ENCODE measurements at places on chromosomes 1 and 21.

- no peak for DNase-seq
Observed at GRCh38 chr1:55287723-55288122, 72.6 kb upstream of the USP24 start.

DNA sequence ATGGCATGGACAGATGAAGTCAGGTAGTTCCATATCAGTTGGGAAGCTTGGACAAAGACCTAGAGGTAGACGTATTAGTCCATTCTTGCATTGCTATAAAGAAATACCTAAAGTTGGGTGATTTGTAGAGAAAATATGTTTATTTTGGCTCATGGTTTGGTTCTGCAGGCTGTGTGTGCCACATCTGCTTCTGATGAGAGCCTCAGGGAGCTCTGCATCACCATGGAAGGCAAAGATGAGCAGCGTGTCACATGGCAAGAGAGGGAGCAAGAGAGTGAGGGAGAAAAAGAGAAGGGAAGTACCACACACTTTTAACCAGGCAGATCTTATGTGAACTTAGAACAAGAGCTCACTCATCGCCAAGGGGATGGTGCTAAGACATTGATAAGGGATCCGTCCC, 9.0 kb downstream of the TSACC start:
- no peak for DNase-seq

DNA sequence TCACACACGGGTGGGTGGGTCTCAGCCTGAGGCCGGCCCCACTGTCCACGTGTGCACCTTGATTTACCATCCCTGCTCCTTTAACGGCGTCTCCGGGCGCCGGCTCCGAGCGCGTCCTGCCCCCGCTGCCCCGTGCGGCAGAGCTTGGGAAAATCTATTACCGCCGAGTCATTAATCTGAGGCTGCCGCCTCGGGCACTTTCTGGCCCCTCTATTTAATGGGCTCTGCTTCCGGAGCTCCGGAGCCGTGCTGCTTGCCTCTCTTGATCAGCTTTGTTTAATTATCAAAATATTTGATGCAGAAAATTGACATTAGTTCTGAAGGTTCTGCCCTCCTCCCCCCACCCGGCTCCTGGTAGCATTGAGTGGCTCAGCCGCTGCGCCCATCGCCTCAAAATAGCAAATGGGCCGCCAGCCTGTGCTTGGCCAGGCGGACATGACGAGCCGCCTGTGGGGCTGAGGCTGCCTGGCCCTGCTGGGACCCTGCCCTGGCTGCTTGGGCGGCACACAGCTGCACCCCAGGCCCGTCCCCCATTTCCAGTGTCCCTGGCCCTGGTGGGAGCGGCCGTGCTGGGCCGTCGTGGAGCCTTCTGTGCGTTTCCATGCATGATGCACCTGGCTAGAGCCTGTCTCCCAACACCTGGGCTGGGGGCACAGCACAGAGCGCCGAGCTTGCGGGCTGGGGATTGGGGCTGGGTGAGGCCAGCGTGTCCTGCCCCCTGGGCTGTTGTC, 81.6 kb upstream of the TTC34 start:
- DNase-seq = no peak

GRCh38 chr1:21705303-21705980, 36.3 kb upstream of the RAP1GAP start:
- no peak for DNase-seq

- DNase-seq = no peak
Observed at GRCh38 chr1:228982637-228983036, 247.4 kb downstream of the RHOU start.

- DNase-seq = no peak
Observed at GRCh38 chr1:204688776-204689175, 3.2 kb upstream of the LRRN2 start.

DNA sequence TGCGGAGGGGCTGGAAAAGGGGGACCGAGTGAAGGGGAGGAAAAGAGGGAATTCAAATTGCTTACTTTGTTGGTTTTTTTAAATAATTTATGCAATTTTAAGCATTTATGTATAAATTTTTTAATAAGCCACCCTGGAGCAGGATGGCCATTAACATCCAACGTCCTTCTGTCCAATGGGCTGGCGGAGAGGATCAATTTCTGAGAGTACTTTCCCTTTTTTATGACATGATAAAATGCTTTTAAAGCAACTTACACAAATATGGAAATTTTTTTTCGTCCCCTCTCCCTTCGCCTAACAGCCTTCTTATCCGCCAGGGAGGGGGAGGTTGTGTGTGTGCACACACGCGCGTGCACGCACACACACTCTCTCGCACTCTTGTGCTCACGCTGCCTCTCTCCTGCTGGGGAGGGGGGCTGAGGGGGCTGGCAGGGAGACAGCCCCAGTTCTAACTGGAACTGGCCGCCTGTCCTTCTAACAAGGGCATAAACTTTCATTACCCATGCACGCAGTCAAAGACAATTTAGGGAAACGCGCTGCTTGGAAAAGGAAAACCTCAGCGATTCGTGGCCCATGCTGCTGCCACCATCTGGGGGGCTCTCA, 123.2 kb downstream of the CASZ1 start:
- DNase-seq = no peak

DNA sequence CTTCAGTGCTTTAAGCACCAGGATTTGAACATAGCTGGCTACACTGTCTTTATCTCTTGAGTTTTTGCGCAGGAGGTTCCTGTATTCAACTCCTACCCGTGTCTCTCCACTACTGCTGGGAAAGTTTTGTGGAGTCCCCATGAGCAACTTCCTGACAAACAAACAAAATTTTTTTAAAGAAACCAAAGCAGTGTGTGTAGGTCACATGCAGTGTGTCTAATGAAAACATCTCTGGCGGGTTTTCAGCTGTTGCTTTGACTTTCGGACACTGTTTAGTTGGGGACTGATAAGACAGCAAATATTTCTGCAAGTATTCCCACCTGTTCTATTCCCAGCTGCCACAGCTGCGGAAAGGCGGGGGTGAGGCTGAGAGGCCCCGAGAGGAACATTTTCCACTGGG, 2.0 kb downstream of the PSEN2 start:
- no peak for DNase-seq

DNA sequence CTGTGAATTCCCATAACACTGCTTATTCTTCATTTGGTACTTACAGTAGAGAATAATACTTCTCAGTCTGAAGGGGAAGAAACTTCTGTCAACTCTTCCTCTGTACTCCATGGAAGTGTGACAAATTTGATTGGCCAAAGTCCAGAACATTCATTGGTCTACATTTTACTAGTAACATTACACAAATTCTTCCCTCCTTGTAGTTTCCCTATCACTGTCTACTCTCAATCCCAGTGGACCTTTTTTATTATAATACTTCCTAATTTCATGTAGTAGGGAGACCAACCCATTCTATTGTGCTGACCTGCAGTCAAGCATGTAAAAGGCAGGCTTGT, 74.7 kb downstream of the ALG6 start:
- no peak for DNase-seq

- DNase-seq = no peak
Observed at GRCh38 chr1:34928699-34929496, 552 bp downstream of the DLGAP3 start.

DNA sequence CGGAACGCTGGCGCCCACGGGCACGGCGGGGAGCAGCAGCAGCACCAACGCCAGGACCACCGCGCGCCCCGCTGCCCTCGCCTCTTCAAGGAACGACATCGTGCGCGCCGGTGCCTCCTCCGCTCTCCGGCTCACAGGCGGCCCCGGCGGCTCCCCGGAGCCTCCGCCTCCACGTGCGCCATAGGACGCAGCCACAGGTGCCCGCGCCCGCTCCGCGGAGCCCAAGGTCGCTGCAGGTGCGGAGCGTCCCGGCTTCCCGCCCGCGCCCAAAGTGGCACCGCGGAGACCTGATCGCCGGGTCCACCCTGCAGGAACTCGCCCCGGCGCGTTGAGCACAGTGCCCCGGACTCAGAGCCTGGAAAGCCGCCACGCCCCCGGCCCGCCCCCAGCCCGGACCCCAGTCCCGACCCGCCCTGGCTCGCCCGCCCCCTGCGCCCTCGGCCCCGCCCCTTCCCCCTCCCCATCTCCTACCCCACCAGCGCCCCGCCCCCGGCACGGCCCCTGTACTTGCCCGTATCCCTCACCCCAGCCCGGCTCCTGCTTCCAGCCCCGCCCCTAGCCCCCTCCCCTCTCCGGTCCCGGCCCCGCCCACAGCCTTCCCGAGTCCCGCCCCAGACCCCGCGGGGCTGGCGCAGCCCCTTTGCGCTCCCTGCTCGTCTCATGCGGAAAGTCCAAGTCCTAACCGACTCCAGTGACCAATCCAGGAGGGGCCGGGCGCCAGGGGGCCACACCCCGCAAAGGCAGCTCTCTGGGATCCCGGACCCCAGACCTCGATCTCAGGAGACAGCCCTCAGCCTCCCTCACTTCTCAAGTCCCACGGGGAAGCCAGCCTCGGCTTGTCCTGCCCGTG, at the start of gene MEGF6:
TSS of gene MEGF6 (minus strand) at position 339 of the 850 bp plus-strand sequence. CDS start at position 99, 240 bp downstream.
- DNase-seq = no peak

DNA sequence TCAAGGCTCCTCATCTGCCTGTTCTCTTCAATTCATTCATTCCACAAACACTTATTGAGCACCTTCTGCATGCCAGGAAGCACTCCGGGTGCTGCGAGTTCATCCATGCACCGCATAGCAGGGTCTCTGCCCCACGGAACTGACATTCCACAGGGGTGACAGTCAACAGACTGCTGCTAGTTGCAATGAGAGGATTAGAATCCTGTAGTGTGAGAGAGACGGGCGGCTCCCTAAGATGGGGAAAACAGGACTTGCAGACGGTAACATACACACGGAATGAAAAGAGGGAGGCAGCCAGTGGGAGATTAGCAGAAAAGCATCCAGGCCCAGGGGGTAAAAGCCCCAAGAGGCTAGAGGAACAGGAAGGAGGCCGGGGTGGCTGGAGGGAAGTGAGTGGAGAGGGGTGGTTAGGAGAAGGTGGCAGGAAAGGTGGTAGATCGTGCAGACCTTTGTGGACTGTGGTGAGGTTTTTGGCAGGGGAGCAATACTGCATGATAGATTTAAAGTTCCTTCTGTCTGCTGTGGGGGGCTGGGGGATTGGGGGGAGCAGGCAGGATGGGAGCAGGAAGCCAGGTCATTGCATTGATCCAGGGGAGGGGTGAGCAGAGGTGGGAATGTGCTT, 6.6 kb downstream of the TNFRSF8 start:
- no peak for DNase-seq

GRCh38 chr1:36755303-36756230, 272.9 kb upstream of the CSF3R start:
- no peak for DNase-seq

DNA sequence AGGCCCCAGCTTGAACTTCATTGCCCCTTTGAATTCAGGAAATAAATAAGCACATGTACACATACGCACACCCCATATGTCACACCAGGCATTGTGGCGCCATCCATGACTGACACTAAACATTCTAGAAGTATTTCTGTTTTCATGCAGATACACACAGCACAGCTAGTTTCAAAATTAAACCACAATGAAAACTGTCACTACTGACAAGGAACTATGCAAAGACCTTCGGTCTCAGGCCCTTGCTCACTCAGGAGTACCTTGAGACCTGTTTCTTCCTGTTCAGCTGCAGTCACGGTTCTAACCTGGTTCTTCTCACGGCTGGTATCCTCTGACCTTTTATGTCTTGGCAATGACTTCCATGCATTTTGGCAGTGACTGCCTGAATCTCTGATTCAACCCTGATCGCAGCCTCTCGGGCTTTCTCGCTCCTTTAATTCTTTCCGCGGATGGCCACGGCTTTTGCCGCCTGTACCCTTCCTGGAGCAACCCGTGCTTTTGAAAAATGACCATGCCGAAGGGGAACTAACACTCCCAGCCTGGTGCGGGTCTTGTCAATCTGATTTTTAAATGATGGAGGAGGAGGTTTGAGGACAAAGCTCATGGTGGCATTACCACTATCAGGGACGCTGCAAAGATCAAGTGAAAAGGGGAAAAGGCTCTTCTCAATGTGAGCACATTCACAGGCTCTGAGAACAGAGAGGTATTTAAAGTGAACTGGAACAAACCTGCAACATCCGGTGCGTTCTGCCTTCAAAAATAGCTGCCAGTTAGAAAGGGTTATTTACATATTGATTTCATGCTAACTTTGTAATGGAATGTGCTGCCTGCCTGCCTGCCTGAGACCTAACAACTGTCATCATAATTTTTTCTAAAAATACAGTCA, 384.6 kb downstream of the RRAGC start:
- no peak for DNase-seq

GRCh38 chr1:225911191-225912130, 12.6 kb downstream of the PYCR2 start:
- no peak for DNase-seq

- no peak for DNase-seq
Observed at GRCh38 chr1:189977184-189977583, 500.5 kb downstream of the BRINP3 start.

- DNase-seq = no peak
Observed at GRCh38 chr1:89602871-89603404, 30.0 kb upstream of the LRRC8C start.

DNA sequence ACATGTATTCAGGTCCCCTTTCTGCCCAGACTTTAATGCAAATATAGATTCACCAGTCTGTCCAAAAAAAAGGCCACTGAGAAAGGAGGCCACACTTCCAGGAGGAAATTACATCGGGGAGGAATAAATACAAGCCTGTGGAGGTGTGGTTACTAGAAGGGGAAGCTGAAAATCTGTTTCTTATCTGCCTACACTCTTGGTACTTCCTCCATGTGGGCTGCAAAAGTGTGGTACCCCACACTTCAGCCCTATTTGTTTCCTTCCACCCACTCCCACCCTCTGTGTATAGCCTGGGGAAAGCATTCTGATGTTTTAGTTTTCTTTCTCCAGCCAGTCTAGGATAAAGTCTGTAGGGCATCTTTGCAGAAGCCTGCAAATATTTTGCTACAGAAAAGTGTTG, 38.4 kb downstream of the UTP25 start:
- no peak for DNase-seq

DNA sequence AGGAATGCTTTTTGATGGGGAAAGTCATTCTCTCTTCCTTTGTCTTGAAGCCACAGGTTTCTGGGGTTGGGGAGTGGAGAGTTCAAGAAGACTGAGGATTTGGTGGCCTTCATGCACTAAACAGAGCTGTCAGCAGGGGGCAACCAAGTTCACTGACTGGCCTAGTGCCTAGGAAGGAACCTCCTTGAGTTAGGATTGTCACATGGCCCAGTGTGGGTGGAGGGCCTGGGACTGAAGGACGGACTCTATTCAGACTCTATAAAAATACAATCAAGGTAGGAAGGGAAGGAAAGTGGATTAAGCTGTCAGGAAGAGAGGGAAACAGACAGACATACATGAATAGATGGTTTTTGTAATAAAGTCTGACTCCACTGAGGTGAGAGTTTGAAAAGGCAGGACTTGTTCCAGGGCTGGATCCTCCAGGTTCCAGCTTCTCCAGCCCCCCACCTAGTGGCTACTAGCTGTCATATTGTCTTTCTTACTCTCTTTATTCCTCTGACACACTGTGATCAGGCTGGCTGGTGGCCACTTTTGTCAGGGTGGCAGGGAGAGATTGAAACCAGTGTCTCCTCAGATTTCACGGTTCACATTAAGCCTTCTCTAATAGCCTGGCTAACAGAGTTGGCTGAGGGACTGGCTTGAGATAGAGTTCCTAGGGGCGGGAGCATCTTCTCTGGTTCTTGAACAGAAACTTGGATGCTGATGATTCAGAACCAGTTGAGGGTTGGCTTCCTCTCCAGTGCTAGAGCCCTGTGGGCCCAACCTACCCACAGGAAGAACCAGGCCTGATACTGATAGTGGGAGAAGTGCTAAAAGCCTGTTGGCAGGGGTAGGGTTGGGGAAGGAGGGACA, 4.1 kb upstream of the SH3BGRL3 start:
- peak; percentile 92 for DNase-seq

Data from iPS DF 6.9 (cell line).